Ammon's horn (tissue), 1 donor: ENCODE measurements at places on chromosomes 2 and 18.

- DNase-seq, result no peak
These were observed 453.3 kb upstream of the SALL3 start for GRCh38 chr18:78526275-78526674.

GRCh38 chr2:95122197-95122551, 566 bp upstream of the MRPS5 start:
- DNase-seq, result no peak

DNA sequence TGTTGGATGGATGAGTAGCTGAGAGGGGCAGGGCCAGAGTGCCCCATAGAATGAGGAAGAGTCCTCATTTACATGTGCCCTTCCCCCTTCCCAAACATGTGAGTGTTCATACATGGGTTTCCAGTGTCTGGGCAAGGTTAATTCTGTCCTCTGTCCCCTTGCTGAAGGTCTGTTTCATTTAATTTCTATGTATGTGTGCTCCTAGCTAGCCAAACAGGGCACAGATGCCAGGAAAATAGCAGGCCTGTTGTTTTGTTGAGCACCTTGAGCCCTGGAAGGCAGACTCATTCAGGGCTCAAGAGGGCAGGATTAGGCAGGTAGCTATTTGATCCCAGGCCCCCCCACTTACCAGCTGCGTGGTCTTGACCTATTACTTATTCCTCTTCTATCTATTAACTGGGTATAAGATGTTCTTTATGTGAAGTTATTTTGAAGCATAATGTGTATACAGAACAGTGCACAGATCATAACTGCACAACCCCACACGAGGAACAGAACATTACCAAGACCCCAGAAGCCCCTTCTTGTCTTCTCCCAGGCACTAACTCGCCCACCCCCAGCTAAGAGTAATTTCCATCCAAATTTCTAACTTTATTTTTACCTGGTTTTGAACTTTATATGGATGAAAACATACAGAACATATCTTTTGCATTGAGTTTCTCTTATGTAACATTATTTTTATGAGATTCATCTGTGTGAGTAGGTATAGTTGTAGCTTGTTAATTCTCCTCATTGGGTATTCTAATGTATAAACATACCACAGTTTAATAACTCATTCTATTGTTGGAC, 164.3 kb downstream of the RPIA start:
- no peak for DNase-seq

DNA sequence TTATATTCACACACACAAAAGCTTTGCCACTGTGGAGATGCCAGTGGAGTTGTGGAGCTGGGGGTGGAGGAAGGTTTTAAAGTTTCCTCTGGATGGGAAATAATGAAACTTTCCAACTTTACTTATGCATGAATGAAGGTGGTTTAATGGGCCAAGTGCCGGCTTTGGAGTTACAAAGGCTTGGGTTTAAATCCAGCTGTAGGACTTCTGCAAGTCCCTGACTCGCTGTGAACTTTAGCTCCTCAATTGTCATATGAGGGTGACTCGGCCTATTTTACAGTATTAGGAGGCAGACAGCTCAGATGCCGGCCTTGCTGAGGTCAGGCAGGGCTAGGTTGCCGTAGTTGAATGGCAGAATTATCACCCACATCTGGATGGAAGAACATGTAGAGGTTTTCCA, 415.8 kb upstream of the TRIB2 start:
- no peak for DNase-seq

DNA sequence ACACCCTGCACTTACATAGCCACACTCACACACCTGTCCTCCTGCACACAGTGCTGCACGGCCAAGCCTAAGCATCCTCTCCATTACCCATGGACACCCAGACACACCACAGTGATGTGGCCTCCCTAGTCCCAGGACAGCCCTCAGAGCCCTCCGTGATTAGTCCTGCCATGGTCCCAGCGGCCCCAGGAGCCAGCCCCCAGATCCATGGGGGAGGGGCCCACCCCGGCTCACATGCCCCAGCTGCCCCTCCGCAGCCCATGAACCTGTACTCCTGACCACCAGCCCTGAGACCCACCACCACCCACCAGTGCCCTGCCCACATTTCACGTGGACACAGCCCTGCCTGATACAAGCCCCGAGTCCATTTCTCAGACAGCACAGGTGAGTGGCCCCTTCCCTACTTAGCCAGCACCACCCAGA, 8.1 kb upstream of the DUSP2 start:
- no peak for DNase-seq

- DNase-seq, result no peak
These were observed 9.7 kb downstream of the TRAPPC12 start for GRCh38 chr2:3389193-3389592.

GRCh38 chr2:48144777-48145176, 238.5 kb upstream of the FBXO11 start:
- no peak for DNase-seq

GRCh38 chr2:160784034-160784433, 290.4 kb upstream of the RBMS1 start:
- DNase-seq, result no peak

GRCh38 chr2:160207271-160207670, 7.2 kb upstream of the ITGB6 start:
- no peak for DNase-seq
